Fibroblast of skin of scalp (primary cell): ENCODE measurements at places on chromosomes 2 and 18.

DNA sequence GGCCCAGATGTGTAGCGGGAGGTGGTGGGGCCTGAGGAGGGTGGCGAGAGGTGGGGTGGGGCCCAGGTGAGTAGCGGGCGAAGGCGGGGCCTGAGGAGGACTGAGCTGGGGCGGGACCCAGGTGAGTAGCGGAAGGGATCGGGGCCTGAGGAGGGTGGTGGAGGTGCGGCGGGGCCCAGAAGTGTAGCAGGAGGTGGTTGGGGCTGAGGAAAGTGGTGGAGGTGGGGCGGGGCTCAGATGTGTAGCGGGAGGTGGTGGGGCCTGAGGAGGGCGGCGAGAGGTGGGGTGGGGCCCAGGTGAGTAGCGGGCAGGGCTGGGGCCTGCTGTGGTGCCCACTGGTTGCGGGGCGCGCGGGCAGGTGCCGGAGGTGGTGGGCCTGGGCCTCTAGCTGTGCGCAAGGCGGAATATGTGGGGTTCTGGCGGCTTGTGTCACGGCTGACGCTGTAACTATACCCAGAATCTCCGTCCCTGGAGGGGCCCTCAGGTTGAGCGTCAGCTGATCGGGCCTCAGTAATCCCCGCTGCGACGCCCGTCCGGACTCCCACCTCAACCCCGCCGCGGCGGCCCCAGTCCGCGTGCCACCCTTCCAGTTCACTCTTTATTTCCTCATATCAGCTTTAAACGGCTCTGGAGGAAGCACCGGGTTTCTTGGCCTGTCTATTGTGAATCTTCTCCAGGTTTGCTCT lies 866 bp upstream of the SF3B6 start:
- DNase-seq: no peak

DNA sequence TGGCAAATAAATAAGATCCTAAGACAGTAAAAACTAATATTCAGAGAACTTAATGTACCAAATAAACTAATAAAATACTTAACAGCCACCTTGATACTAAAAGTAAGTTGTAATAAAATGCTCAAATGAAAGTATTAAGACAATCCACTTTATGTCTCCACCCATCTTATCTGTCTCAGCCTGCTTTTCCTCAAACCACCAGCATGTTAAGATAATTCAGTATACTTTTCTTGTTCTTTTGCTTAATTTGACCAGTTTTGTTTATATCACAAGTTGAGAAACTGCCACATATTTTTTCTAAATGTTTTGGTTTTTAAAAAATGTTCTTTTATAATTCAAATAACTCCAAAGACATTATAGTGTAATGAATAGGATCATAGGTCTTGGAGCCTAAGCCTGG lies 142.0 kb downstream of the MBD5 start:
- DNase-seq: no peak

DNA sequence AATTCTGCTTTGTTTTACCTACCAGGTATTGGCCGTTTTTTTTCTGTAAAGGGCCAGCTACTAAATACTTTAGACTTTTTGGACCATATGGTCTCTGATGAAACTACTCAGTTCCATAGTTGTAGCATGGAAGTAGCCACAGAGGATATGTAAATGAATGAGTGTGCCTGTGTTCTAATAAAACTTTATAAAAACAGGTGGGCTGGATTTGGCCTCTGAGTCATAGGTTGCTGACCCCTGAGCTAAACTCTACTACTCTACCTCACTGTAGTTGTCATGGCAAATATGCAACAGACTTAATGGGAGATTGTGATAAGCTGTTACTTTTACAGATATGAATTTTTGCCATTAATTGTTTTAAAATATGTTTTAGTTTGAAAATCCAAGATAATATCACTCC lies 19.7 kb downstream of the CLIP4 start:
- no peak for DNase-seq

- peak; percentile 34 for DNase-seq
Observed at GRCh38 chr2:192195548-192196418, 1.1 kb upstream of the TMEFF2 start.

GRCh38 chr18:58373481-58373880 lies 255.4 kb downstream of the ALPK2 start:
- no peak for DNase-seq

DNA sequence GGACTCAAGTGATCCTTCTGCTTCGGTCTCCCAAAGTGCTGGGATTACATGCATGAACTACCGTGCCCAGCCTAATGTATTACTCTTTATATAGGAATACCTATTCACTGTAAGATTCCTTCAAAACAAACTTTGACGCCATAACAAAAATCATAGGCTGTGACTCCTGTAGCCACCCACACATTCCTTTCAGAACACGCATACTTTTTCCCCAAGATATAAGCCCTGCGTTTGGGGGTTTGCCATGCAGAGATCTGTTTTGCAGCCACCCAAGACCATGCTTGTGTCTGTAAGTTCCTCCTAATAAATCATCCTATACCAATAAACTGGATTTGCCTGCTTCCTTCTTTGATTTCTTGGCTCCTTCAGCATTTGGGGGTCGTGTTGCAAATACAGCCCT lies 46.0 kb upstream of the STON1 start:
- peak; percentile 23 for DNase-seq

DNA sequence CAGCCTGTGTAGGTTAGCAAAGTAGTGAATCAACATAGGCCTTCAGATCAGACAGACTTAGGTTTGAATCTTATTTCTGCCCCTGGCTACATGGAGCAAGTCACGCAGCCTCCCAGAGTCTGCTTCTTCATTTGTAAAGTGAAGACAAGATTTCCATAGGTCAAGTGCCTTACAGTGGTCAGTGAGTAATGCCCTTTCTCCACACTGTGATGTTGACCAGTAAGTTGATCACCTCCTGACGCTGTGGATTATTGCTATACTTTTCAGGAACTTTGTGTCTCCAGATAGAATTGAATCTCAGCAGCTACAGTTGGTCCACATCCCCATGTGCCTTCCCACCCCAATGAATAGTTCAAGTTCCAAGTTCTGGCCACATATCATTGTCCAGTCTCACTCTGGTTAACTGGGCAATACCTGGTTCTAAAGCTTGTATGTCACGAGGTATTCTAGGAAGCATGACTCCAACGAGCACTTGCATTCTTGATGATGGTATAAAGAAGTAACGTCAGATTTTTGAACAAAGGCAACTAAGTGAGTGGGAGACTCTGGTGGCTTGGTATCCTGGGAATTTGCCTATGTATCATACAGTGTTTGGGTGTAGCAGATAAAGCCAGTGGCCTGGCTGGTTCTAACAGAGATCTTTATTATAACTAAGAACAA lies 2.1 kb upstream of the CLIP4 start:
- DNase-seq: peak; percentile 6

GRCh38 chr2:191629001-191629453 lies 48.9 kb upstream of the NABP1 start:
- no peak for DNase-seq

DNA sequence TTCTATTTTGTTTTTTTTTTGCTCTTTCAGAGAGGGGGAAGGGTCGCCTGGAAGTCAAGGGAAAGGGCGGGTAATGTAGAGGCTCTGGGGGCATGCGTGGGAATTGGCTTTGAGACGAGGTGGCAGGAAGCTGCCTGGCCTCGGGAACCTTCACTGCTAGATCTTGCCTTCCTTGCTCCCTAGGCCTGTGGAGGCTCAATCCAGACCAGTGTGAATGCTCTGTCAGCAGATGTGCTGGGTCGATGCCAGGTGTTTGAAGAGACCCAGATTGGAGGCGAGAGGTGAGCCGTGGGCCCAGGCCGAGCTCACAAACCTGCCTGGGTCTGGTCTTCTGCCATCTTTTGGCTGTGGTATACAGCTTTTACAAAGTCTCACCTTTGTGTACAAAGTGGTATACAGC lies 15.5 kb downstream of the CCT7 start:
- no peak for DNase-seq

- no peak for DNase-seq
Observed at GRCh38 chr2:127400533-127400896, 12.7 kb upstream of the MAP3K2 start.

GRCh38 chr2:21392649-21393048 lies 268.9 kb downstream of the TDRD15 start:
- no peak for DNase-seq

DNA sequence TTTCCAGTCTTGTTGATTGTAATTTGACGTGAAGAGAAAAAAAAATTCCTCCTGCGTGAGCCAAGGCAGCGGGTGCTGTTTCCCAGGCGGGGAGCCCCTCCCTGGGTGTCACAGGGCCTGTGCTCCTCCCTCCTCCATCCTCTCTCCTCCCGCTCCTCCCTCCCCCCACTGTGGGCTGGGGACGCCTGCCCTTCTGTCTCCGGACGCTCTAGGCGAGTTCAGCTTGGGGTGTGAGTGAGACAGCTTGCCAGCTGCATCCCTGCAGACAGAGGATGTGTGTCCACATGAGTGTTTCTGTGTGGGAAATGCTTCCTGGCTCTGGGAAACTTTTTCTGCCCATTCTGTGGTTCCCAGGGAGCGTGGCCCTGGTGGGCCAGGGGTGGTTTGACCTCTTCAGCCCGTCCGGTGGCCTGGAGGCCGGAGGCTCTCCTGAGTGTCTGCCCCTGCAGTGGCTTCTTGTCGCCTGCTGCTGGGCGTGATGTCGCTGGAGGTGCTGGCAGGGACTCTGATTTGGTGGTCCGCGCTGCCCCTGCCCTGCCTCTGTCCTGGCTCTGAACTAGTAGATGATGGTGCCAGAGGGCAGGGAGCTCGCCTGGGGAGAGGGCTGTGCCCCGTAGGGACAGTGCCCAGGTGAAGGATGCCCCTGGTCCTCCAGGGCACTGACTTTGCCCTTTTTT lies 96.4 kb downstream of the USP40 start:
- DNase-seq: no peak

DNA sequence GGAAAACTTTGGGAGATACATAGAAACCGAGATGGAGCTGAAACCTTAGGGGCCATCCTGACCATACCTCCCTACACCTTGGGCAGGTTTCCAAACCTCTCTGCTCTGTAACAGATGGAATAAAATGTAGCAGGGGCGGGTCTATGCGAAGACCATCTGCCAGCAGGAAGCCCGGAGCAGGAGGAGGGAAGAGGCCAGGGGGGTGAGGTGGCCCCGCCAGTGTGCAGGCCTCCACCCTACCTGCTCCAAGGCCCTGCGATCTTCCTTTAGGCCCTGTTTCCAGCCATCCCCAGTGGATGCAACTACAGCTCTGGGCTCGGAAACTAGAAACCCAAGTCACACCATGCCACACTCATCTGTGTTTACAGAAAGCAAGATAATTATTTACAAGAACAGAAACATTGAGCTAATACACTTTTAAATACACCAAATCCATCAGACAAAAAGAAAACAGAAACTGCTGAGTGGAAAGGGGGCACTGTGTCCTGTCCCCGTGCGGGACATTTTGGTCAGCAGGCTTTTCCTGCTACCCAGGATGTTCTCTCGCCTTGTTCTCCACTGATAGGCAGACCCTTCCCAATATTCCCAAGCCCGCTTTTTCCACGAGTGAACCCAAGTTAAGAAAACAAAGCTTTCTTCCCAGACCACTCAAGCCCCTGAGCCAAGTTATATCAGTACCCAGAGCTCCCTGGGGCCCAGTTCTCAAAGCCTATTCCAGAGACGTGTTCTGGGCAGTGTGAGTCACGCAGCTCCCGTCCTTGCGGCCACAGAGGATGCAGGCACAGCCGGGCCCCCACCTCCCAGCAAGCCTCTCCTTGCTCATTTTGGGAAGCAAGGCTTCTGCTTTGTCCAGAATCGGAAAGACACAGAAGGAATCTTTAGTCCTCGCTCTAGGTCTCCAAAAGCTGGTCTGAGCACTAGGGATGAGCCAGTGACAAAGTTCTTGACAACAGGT lies 17.3 kb downstream of the CIB4 start:
- DNase-seq: peak; percentile 4

- DNase-seq: no peak
Observed at GRCh38 chr2:39499336-39499735, 62.3 kb upstream of the MAP4K3 start.

DNA sequence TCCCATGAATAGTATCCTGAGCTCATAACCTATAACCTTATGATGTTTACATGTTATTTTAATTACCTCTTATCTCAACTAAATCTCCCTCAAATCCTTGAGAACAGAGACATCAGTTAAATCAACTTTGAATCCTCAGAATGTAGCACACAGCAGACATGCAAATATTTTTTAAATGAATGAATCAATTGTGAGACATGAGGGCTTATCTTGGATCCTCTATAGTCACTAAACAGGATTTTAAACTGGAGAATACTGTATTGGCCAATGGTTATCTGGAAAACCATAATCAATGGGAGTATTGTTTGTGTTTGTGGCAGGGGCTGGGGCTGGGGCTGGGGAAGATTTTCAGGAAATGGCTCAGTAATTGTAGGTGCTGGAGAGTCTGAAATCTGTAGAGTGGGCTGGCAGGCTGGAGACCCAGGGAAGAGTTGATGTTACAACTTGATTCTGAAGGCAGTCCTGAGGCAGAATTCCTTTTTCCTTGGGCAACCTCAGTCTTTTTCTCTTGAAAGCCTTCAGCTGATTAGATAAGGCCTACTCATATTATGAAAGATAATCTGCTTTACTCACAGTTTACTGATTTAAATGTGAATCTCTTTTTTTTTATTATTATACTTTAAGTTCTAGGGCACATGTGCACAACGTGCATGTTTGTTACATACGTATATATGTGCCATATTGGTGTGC lies 106.3 kb downstream of the NCOA1 start:
- DNase-seq: no peak

DNA sequence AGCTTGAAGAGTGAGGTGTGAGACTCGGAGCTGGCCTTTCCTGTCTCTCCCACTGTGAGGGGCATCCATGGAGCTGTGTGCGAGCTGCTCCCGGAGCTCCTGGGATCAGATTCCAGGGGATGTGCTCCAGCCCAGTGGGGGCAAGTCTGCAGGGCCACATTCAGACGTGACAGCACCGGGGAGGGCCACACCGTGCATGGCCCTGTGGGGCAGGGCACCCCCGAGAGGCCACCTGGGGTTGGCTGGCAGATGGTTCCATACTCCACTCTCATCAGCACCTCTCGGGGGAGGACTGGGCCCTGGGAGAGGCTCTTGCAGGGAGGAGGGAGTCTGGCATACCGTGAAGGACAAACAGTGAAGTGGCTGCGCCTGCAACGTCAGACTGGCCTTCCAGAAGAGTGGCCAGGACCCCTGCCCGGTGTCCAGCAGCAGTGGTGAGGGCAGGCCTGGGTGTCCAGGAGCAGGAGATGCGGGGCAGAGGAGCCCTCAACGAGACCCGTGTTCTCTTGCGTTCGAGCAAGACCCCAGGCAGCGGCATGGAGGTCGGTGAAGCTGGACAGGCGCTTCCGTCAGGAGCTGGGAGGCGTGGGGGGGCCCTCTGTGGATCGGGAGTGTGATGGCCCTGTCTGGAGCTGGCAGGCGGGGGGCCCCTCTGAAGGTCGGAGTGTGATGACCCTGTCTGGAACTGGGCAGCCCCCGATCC lies 84.3 kb downstream of the ASB1 start:
- no peak for DNase-seq

- DNase-seq: no peak
Observed at GRCh38 chr2:83162421-83162820, 1296.7 kb downstream of the SUCLG1 start.

- no peak for DNase-seq
Observed at GRCh38 chr2:182831101-182831500, 35.3 kb downstream of the FRZB start.

GRCh38 chr2:17476830-17477229 lies 41.4 kb downstream of the RAD51AP2 start:
- no peak for DNase-seq

- no peak for DNase-seq
Observed at GRCh38 chr2:227826019-227826521, 12.4 kb downstream of the CCL20 start.
